T-helper 17 cell (primary cell): ENCODE measurements at places on chromosomes 13 and 19. TPM values are rescaled to one million over a fixed set of nuclear protein-coding genes. Genes with fewer than 3 reads are reported as not detected.

GRCh38 chr19:6752256-6753177, 13.0 kb downstream of the TRIP10 start:
- H3K4me3 ChIP-seq: peak overlapping the region; percentile 60
- no peak for DNase-seq
- no peaks in the 10 kb centered on the region for H3K27me3 ChIP-seq

GRCh38 chr19:37303591-37304171, 67.2 kb upstream of the ZNF527 start:
- peaks cover 4% of the 10 kb centered on the region for H3K36me3 ChIP-seq
- H3K27me3 ChIP-seq: no peaks in the 10 kb centered on the region
- H3K4me3 ChIP-seq: no peak overlapping the region
- H3K27ac ChIP-seq: no peak overlapping the region
- H3K4me1 ChIP-seq: no peaks in the 10 kb centered on the region

GRCh38 chr13:20475927-20476691, 49.5 kb downstream of the CRYL1 start:
- H3K36me3 ChIP-seq: peaks cover 4% of the 10 kb centered on the region
- peak; percentile 44 for DNase-seq
- peak overlapping the region; percentile 89 for H3K4me3 ChIP-seq
- no peaks in the 10 kb centered on the region for H3K27me3 ChIP-seq
- peaks cover 29% of the 10 kb centered on the region for H3K4me1 ChIP-seq
- peak overlapping the region; percentile 98 for H3K27ac ChIP-seq

DNA sequence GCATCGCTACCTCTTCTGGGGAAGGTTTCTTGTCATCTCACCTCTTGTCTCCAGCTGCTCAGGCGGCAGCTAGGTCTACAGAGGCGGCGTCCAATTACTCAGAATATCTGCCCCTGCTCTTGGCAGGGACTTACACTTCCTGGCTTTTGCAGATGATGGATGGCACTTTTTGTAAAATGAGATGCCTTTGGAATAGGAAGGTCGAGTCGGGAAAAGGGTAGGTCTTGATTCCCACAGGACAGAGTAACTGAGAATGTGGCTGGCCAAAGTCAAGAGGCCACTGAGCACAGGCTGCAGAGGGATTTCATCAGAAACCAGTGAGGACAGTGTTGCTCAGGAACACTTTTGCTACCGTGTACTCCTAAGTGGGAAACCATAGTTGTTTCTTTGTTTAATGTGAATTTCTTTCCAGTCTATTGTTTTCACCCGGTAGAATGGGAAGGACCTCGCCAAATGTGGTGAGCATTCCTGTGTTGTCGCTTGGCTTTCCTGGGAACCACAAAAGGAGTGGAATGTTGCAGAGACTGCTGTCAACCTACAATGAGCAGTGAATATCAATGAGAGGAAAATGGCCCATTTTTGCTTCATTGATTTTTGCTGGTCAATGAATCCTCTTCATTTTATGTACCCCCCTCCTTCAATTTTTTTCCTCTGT, 383.7 kb downstream of the HS6ST3 start:
- H3K4me3 ChIP-seq: no peak overlapping the region
- no peaks in the 10 kb centered on the region for H3K27me3 ChIP-seq
- H3K4me1 ChIP-seq: no peaks in the 10 kb centered on the region

Gene SYNGR4
- not detected for total RNA-seq

- H3K4me3 ChIP-seq: no peak overlapping the region
- no peaks in the 10 kb centered on the region for H3K4me1 ChIP-seq
- no peaks in the 10 kb centered on the region for H3K36me3 ChIP-seq
These were observed 480.2 kb upstream of the MIR17HG start for GRCh38 chr13:90867336-90867683.

Gene SERTAD1
- total RNA-seq: 18.1 TPM

Gene PRRG2
- 1.3 TPM for total RNA-seq

DNA sequence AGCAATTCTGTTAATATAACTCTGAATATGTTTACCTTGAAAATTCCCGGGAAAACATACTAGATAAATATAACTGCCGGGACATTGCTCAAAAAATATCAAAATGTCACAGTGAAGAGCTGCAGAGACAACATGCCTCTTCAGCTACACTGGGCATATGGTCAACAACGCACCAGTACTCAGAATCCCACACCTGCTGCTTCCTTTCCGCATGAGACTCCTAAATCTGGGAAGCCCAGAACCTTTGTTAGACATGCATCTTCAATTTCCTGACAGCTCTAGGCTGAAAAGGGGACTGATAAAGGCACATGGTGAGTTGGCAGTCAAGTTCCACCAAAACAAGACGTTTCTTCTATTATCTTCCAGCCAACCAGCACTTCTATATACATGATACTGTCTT, 53.7 kb downstream of the USP12 start:
- no peak for DNase-seq
- H3K27ac ChIP-seq: no peak overlapping the region
- no peaks in the 10 kb centered on the region for H3K27me3 ChIP-seq
- peaks cover 33% of the 10 kb centered on the region for H3K4me1 ChIP-seq
- H3K4me3 ChIP-seq: no peak overlapping the region
- peaks cover 5% of the 10 kb centered on the region for H3K36me3 ChIP-seq

GRCh38 chr13:28347456-28348371, 147.2 kb downstream of the FLT1 start:
- peak overlapping the region; percentile 74 for H3K27ac ChIP-seq
- no peak overlapping the region for H3K4me3 ChIP-seq
- H3K36me3 ChIP-seq: peaks cover 9% of the 10 kb centered on the region
- no peak for DNase-seq
- H3K27me3 ChIP-seq: peaks cover 42% of the 10 kb centered on the region

- H3K27ac ChIP-seq: no peak overlapping the region
- H3K36me3 ChIP-seq: peaks cover 2% of the 10 kb centered on the region
- H3K4me1 ChIP-seq: peaks cover 2% of the 10 kb centered on the region
- peaks cover 2% of the 10 kb centered on the region for H3K27me3 ChIP-seq
- H3K4me3 ChIP-seq: no peak overlapping the region
These were observed 196.3 kb downstream of the TSHZ3 start for GRCh38 chr19:31152906-31153305.

GRCh38 chr19:28324275-28325060, 888.5 kb downstream of the UQCRFS1 start:
- no peaks in the 10 kb centered on the region for H3K27me3 ChIP-seq
- no peaks in the 10 kb centered on the region for H3K36me3 ChIP-seq
- no peak for DNase-seq

Gene DPF1
- not detected for total RNA-seq

Gene SMIM24
- not detected for total RNA-seq

DNA sequence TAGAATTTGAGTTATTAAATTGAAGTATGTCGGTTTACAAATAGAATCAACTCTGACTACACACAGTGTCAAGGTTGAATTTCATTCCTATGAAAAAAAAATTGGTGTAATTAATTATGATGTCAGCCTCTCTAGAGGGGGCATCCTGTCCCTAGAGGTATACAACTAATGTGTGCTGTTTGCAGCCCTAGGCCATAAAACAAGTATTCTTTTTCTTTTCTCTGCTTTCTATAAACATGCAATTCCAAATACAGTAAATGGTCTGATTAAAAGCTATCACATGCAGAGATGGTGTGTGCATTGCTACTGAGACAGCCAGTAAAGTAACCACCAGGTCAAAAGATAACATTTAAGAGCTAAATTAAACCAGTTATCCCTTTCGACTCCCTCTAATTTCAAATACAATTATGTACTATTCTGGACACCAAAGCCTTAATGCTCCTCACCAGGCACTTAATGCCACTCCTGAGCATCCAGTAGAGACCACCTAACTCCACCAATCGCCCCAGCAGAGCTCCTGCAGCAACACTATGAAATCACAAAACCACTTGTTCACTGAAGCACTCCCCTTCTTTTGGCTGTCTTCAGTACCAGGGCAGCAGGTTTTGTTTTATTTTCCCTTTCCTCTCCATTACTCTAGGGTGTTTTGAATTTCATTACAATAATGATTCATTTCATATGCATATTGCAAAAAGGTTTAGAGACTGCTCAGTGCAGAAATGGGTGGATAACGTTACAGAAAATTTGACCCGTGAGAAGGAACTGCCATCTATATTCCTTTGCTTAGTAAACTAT, 426.9 kb downstream of the PCDH9 start:
- H3K4me3 ChIP-seq: no peak overlapping the region
- H3K27ac ChIP-seq: no peak overlapping the region
- H3K27me3 ChIP-seq: no peaks in the 10 kb centered on the region
- DNase-seq: no peak
- no peaks in the 10 kb centered on the region for H3K36me3 ChIP-seq

GRCh38 chr19:30666301-30666803, 294.2 kb downstream of the ZNF536 start:
- H3K27ac ChIP-seq: no peak overlapping the region
- DNase-seq: peak; percentile 18
- H3K4me3 ChIP-seq: no peak overlapping the region
- peaks cover 74% of the 10 kb centered on the region for H3K27me3 ChIP-seq
- H3K36me3 ChIP-seq: peaks cover 2% of the 10 kb centered on the region

GRCh38 chr19:51016798-51017683, 2.5 kb downstream of the KLK10 start:
- DNase-seq: no peak
- H3K27me3 ChIP-seq: peaks cover 72% of the 10 kb centered on the region
- H3K4me1 ChIP-seq: peaks cover 16% of the 10 kb centered on the region
- H3K27ac ChIP-seq: peak overlapping the region; percentile 32
- H3K4me3 ChIP-seq: peak overlapping the region; percentile 57

Gene C1QTNF9B
- total RNA-seq: not detected

DNA sequence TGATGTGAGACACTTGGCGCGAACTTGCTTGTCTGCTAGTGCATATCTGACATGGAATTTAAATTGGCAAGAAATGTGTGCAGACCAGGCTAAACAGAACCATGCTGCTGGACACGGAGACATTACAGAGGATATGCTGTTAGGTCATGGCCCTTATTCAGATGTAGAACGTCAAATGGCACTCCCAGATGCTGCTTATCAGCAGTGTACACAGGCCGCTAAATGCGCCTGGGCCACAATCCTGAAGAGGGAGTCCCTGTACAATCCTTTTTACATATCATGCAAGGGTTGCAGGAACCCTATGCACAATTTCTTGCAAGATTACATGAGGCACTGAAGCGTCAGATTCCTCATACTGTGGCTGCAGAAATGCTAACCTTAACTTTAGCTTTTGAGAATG, 9.3 kb downstream of the ZNF350 start:
- H3K4me1 ChIP-seq: no peaks in the 10 kb centered on the region
- H3K27me3 ChIP-seq: no peaks in the 10 kb centered on the region
- DNase-seq: no peak

Gene GIPR
- total RNA-seq: 4.6 TPM
